Dermis microvascular lymphatic vessel endothelial cell (primary cell): ENCODE measurements at places on chromosomes 1 and 21. TPM values are rescaled to one million over a fixed set of nuclear protein-coding genes. Genes with fewer than 3 reads are reported as not detected.

The NBPF10 gene
- 0.51 and 0.89 TPM in 2 replicates for total RNA-seq

The FAM131C gene
- 0.13 TPM in 1 of 2 replicates, not detected in the other for total RNA-seq

The TMEM200B gene
- total RNA-seq: 0.13 TPM in 2 replicates

The OMA1 gene
- 7.0 and 11.0 TPM in 2 replicates for total RNA-seq

The ARHGEF10L gene
- total RNA-seq: 1.2 and 1.5 TPM in 2 replicates
